Esophagus muscularis mucosa (tissue), 4 donors: ENCODE measurements at places on chromosomes 3 and 15. TPM values are rescaled to one million over a fixed set of nuclear protein-coding genes. Genes with fewer than 3 reads are reported as not detected.
A peak's percentile ranks its signal among the peaks of the same experiment; 100 is the strongest.

DNA sequence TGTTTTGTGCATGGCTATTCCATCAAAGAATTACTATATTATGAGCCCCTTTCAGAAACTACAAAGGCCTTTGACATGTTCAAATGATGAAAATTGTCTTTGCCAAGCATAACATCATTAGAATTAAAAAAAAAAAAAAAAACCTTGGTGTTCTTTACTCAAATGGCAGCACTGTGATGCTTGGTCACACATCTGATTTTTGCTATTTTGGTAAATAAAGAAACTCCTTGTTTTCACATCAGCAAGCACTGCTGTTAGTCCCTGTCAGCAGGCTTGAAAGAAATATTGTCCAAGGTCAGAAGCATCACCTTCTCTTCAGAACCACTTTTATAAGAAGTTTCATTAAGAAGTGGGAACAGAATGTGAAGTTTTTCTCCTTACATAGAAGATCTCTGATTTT is 537.3 kb downstream of the MFSD1 start:
- no peaks in the 10 kb centered on the region for H3K36me3 ChIP-seq
- no peaks in the 10 kb centered on the region for H3K27me3 ChIP-seq
- no peak overlapping the region for H3K4me3 ChIP-seq

Gene DYNC1LI1
- total RNA-seq: 34.3 TPM

Gene ABI3BP
- 67.3 TPM for total RNA-seq

Gene IL20RB
- total RNA-seq: 0.75 TPM

Gene ATP10A
- total RNA-seq: 51.9 TPM

- no peak for DNase-seq
- no peaks in the 10 kb centered on the region for H3K4me1 ChIP-seq
- no peaks in the 10 kb centered on the region for H3K36me3 ChIP-seq
- H3K27me3 ChIP-seq: no peaks in the 10 kb centered on the region
These were observed 48.8 kb downstream of the NSMCE3 start for GRCh38 chr15:29220852-29221251.

- H3K4me1 ChIP-seq: peaks cover 8% of the 10 kb centered on the region
- H3K36me3 ChIP-seq: no peaks in the 10 kb centered on the region
- DNase-seq: no peak
These were observed 229.1 kb upstream of the CBLB start for GRCh38 chr3:106097817-106098435.

Gene SKIL
- total RNA-seq: 35.0 TPM

GRCh38 chr15:66773129-66773873 is 71.3 kb downstream of the SMAD6 start:
- no peaks in the 10 kb centered on the region for H3K27me3 ChIP-seq
- no peak overlapping the region for H3K4me3 ChIP-seq
- H3K27ac ChIP-seq: peak overlapping the region; percentile 65
- DNase-seq: no peak

GRCh38 chr3:39144095-39144747 is 9.2 kb downstream of the CSRNP1 start:
- no peaks in the 10 kb centered on the region for H3K27me3 ChIP-seq
- no peak for DNase-seq
- peaks cover 86% of the 10 kb centered on the region for H3K4me1 ChIP-seq
- peaks cover 75% of the 10 kb centered on the region for H3K36me3 ChIP-seq

Gene GOLGA8S
- total RNA-seq: 0.13 TPM

- no peak overlapping the region for H3K27ac ChIP-seq
- peaks cover 1% of the 10 kb centered on the region for H3K36me3 ChIP-seq
- no peak for DNase-seq
- H3K4me1 ChIP-seq: peaks cover 13% of the 10 kb centered on the region
These were observed 14.8 kb downstream of the APH1B start for GRCh38 chr15:63292241-63292640.

DNA sequence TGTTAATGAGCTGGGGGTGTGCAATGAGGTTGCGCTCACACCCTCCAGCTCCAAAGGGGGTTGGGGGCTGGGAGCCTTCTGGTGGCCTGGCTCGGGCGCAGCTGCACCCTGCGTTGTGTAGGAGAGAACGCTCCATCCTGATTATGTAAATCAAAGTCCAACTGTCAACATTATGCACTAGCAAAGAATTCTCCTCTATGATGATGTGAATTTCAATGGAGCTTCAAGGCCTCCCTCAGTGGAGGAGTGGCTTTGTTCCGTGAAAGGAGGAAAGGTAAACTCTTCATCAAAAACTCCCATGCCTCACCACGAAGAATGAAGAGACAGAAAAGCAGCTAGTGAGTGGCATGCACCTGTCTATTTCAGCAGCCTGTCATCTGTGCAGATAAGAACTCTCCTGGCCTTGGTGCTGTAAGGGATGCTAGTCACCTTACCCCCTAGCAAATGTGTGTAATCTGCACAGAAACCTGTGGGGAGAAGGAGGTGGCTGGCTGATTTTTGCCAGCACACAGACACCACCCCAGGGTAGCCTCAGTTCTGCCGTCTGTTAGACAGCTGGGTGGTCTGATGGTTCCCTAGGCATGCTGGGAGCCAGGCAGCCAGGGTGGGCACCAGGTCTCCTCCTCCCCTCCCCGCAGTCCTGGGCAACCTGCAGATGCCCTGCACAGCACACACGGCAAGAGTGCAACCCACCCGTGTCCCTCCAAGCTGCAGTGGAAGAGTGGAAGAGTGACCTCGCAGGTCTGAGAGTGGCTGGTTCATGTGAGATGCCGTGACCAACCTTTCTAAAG is 47.0 kb upstream of the TRPM1 start:
- no peak overlapping the region for H3K27ac ChIP-seq
- no peak for DNase-seq
- no peaks in the 10 kb centered on the region for H3K4me1 ChIP-seq
- H3K4me3 ChIP-seq: no peak overlapping the region
- no peaks in the 10 kb centered on the region for H3K36me3 ChIP-seq

Gene CFAP100
- not detected for total RNA-seq

Gene HES1
- total RNA-seq: 12.0 TPM

- no peaks in the 10 kb centered on the region for H3K36me3 ChIP-seq
- H3K27me3 ChIP-seq: no peaks in the 10 kb centered on the region
- peaks cover 16% of the 10 kb centered on the region for H3K4me1 ChIP-seq
These were observed 69.9 kb upstream of the TNFSF10 start for GRCh38 chr3:172592898-172593669.

GRCh38 chr3:32686713-32687112 is 1.7 kb downstream of the CNOT10 start:
- H3K36me3 ChIP-seq: peaks cover 6% of the 10 kb centered on the region
- DNase-seq: no peak
- no peak overlapping the region for H3K4me3 ChIP-seq
- H3K4me1 ChIP-seq: peaks cover 25% of the 10 kb centered on the region
- no peak overlapping the region for H3K27ac ChIP-seq
- no peaks in the 10 kb centered on the region for H3K27me3 ChIP-seq

Gene CLDN18
- total RNA-seq: under 0.01 TPM

Gene PLXNB1
- total RNA-seq: 120 TPM

Gene NKTR
- 31.6 TPM for total RNA-seq

DNA sequence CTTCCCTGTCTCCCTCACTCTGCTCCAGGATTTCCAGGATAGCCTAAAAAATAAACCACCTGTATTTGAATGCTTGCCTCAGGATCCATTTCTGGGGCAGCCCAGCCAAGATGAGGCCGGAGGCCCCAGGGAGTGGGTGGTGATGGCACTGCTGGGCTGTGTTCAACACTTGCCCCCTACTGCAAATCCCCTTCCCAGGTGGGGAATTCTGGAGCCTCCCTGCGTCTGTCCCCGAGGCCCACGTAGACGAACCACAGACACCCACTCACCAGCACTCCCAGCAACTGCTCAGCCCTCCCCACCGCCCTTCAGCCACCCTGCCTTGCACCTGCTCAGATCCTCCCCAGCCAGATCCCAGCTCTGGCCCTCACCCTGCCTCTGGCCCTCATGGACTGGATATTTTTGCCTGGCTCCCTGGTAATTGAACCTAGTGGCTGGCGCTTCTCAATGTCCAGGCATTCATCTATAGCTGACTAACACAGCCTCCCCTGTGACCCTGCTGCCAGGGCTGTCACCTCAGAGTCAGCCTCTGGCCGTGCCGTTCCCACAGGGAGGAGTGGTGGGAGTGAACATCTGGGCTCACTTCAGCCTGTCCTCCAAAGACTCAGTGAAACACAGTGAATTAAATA is 17.1 kb upstream of the EPB42 start:
- no peak overlapping the region for H3K27ac ChIP-seq
- no peak for DNase-seq
- no peaks in the 10 kb centered on the region for H3K36me3 ChIP-seq
- H3K27me3 ChIP-seq: no peaks in the 10 kb centered on the region
- no peak overlapping the region for H3K4me3 ChIP-seq

Gene GOLGA8N
- total RNA-seq: 7.9 TPM

- no peaks in the 10 kb centered on the region for H3K27me3 ChIP-seq
- H3K36me3 ChIP-seq: no peaks in the 10 kb centered on the region
- no peak overlapping the region for H3K4me3 ChIP-seq
- DNase-seq: no peak
- no peak overlapping the region for H3K27ac ChIP-seq
These were observed 54.7 kb upstream of the GK5 start for GRCh38 chr3:142279965-142280590.

- no peaks in the 10 kb centered on the region for H3K4me1 ChIP-seq
- no peak overlapping the region for H3K4me3 ChIP-seq
- H3K27me3 ChIP-seq: no peaks in the 10 kb centered on the region
- H3K27ac ChIP-seq: no peak overlapping the region
- no peak for DNase-seq
- H3K36me3 ChIP-seq: no peaks in the 10 kb centered on the region
These were observed 656.0 kb downstream of the OTOL1 start for GRCh38 chr3:162152636-162153035.

GRCh38 chr3:10263646-10264363 is 15.5 kb downstream of the TATDN2 start:
- no peaks in the 10 kb centered on the region for H3K27me3 ChIP-seq
- DNase-seq: no peak
- peaks cover 42% of the 10 kb centered on the region for H3K4me1 ChIP-seq

Gene VILL
- total RNA-seq: 4.1 TPM

Gene FAM219B
- 88.9 TPM for total RNA-seq

DNA sequence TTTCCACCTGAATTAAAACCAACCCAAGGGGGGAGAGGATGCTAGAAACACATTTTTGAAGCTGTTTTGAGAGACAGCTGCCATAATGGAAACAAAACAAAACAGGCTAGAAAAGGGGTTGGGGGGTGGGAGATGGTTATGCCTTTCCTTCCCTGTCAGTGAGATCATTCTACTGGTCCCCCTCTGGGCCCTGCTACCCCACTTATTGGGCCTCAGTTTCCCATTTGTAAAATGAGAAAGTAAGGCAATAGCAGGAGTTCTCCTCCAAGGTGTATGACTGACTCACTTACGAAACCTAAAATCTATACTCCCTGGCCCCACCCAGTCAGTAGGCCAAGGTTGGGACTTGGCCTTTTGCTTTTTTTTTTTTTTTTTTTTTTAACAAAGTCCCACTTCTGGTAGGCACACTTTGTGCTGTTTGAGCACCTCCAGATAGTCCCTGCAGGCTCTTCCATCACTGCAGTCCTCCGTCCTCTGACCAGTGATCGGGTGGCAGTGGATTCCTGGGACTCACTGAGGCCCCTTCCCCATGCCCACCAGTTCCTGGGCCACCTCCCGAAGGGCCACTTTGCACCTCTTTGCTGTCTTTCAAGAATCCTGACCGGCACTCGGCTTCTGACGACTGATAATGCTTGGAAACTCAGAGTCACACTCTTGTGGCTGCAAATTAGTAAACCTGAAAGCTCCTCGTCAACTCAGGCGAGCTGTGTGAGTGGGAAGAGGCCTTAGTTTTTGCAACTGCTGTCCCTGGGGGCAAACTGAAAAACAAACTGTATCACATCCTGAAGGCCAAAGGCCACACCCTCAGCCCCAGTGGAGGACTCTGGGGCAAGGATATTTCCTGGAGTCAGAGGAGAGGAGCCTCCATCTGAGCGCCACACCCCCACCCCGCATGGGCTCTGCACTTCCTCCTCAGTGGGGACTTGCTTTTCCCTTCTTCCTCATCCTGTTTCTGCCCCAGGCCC is 6.7 kb upstream of the PSTPIP1 start:
- no peak for DNase-seq
- H3K4me3 ChIP-seq: no peak overlapping the region
- H3K27me3 ChIP-seq: no peaks in the 10 kb centered on the region
- peaks cover 13% of the 10 kb centered on the region for H3K4me1 ChIP-seq
- H3K27ac ChIP-seq: no peak overlapping the region

- H3K27ac ChIP-seq: no peak overlapping the region
- H3K4me1 ChIP-seq: no peaks in the 10 kb centered on the region
- H3K27me3 ChIP-seq: no peaks in the 10 kb centered on the region
- no peak overlapping the region for H3K4me3 ChIP-seq
- no peak for DNase-seq
These were observed 459.3 kb downstream of the TUSC7 start for GRCh38 chr3:117168896-117169295.

GRCh38 chr3:171851660-171852058 is 8.5 kb downstream of the TMEM212 start:
- no peaks in the 10 kb centered on the region for H3K27me3 ChIP-seq
- no peaks in the 10 kb centered on the region for H3K36me3 ChIP-seq
- DNase-seq: no peak
- H3K4me3 ChIP-seq: no peak overlapping the region
- no peak overlapping the region for H3K27ac ChIP-seq

Gene CCDC54
- total RNA-seq: not detected

Gene GDPGP1
- 7.4 TPM for total RNA-seq

Gene AHSG
- not detected for total RNA-seq

- peaks cover 26% of the 10 kb centered on the region for H3K36me3 ChIP-seq
- H3K4me3 ChIP-seq: no peak overlapping the region
- H3K27ac ChIP-seq: no peak overlapping the region
- no peak for DNase-seq
These were observed 108.7 kb upstream of the TSPAN3 start for GRCh38 chr15:77179541-77179998.

DNA sequence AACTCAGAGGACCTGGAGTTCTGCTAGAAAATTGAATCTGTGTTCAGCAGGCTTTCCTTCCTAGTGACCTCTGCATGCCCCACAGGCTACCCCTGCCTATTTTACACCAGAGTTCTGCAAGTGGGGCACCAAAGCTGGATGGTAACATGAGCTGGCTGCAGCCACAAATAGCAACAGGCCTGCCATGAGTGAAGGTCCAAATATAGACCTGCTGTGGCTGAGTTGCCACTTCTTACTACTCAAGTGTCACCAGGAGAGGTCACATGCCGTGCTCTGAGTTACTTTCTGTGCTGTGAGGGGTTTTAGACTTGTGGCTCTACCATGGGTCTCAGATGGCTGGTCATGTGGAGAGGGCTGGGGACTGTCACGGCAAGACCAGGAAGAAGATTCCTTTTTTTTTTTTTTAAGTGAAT is at the start of gene FSD2:
Gene FSD2, minus strand, starts transcription at position 76 of the 413 bp plus-strand sequence. CDS start 18,679 bp downstream, outside the sequence.
- peaks cover 9% of the 10 kb centered on the region for H3K4me1 ChIP-seq
- H3K27me3 ChIP-seq: no peaks in the 10 kb centered on the region
- H3K27ac ChIP-seq: no peak within 1 kb of the TSS
- DNase-seq: no peak
- H3K4me3 ChIP-seq: no peak within 1 kb of the TSS
- H3K36me3 ChIP-seq: no peaks in the 10 kb centered on the region

- H3K4me3 ChIP-seq: no peak overlapping the region
- peaks cover 9% of the 10 kb centered on the region for H3K4me1 ChIP-seq
- no peak overlapping the region for H3K27ac ChIP-seq
- H3K27me3 ChIP-seq: no peaks in the 10 kb centered on the region
- H3K36me3 ChIP-seq: no peaks in the 10 kb centered on the region
- DNase-seq: no peak
These were observed 255.8 kb downstream of the MEIS2 start for GRCh38 chr15:36844534-36844998.

- no peak for DNase-seq
- peaks cover 76% of the 10 kb centered on the region for H3K4me1 ChIP-seq
- H3K4me3 ChIP-seq: peak overlapping the region; percentile 18
- no peak overlapping the region for H3K27ac ChIP-seq
These were observed 6.0 kb downstream of the ONECUT1 start for GRCh38 chr15:52783929-52784798.

Gene FOXB1
- total RNA-seq: not detected

- H3K27ac ChIP-seq: no peak overlapping the region
- no peaks in the 10 kb centered on the region for H3K27me3 ChIP-seq
- DNase-seq: no peak
- H3K36me3 ChIP-seq: no peaks in the 10 kb centered on the region
These were observed 147.0 kb upstream of the NR2F2 start for GRCh38 chr15:96183514-96183850.
